ENCODE measurements at places on chromosomes 4 and X. TPM values are rescaled to one million over a fixed set of nuclear protein-coding genes. Genes with fewer than 3 reads are reported as not detected.
A peak's percentile ranks its signal among the peaks of the same experiment; 100 is the strongest.

Gene RBMXL3
- total RNA-seq: not detected

Gene TBX22
- not detected for total RNA-seq

Gene ARAP2
- total RNA-seq: 21.0 TPM

Gene SPANXB1
- total RNA-seq: not detected

Gene ARHGAP24
- 0.62 TPM for total RNA-seq

Gene STIM2
- 41.8 TPM for total RNA-seq

Gene TBC1D8B
- 0.90 TPM for total RNA-seq

Gene PRRG3
- not detected for total RNA-seq

Gene BMPR1B
- total RNA-seq: not detected

Gene PNMA5
- total RNA-seq: not detected

Gene ABLIM2
- total RNA-seq: 0.62 TPM

Gene SCML2
- total RNA-seq: 4.0 TPM

Gene FAT4
- not detected for total RNA-seq

Gene FDCSP
- not detected for total RNA-seq

DNA sequence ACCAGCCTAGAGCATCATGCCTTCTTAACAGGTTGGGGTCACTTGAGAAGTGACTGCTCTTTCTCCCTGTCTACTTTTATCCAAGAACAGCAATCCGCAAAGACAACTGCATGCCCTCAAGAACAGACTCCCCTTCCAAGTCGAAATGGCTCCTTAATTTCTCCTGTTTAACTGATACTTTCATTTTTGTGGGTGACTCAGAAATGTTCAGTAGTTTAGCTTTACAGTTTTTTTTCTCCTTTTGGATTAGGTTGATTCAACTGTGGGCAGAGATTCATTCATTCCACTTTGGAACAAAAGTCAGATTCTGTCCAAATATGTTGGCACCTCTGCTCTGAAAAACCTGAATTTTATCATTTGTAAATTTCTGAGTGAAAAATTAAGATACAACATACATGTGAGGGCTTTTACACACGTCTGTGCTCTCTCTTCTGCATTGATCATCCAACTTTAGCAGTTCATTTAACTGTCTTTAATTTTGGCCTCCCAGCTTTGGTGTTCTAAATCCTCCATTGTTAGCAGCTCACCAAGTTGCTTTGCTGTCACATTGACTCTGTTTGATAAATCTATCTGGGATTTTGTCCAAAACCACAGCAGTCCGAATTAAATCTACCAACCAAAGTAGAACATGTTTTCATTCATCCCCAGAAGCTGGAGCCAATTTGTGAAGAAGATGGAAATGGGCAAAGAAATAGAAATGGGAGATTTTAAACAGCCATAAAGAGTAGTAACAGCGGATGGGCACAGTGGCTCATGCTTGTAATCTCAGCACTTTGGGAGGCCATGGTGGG lies 50.0 kb downstream of the HOPX start:
- H3K27me3 ChIP-seq: no peaks in the 10 kb centered on the region
- DNase-seq: no peak
- H3K4me1 ChIP-seq: no peaks in the 10 kb centered on the region
- H3K4me3 ChIP-seq: no peak overlapping the region
- no peak overlapping the region for H3K27ac ChIP-seq
- no peaks in the 10 kb centered on the region for H3K36me3 ChIP-seq

DNA sequence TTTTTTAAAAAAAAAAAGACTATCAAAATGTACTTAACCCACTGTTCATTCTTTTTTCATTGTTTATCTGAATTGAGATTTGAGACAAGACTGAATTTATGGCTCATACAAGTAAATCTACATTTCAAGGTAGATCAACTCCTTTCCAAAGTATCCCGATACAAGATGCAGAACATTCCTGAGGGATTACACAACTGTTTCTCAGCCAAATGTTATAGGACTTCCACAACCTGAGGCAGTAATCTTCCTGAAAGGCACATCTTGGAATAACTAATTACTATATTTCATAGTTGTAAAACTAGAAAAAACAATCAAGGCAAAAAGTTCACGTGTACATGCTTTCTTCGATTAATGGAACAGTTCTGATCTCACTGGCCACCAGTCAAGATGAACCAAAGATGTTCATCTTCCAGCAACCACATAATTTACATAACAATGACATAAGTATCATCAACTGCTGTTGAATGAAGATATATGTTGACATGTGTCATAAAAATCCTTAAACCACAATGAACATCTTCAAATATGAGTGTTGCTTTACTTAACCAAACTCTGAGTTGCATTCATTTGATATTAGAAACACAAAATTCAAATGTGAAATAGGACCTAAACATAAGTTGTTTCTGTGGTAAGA lies 225.2 kb upstream of the DKK2 start:
- H3K27ac ChIP-seq: no peak overlapping the region
- no peak overlapping the region for H3K4me3 ChIP-seq
- DNase-seq: no peak

DNA sequence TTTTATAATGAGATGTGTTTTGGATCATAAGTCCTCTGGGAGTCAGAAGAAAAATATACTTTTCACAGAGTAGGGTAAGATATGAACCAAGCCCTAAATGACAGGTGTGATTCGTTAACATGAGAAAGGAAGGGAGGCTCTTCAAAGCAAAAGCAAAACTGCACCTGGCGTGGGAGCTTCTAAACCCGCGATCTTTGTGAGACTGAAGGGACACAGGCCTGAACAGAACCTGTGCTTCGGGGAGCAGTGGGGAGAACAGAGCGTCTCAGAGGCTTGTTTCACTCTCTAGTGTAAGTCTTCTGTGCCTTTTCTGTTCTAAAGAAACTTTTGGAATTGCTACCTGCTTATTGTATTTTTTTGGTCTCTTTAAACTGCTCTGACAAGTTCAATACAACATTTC lies 30.2 kb upstream of the CYP4V2 start:
- DNase-seq: no peak
- H3K4me1 ChIP-seq: peaks cover 2% of the 10 kb centered on the region
- H3K36me3 ChIP-seq: no peaks in the 10 kb centered on the region
- H3K4me3 ChIP-seq: no peak overlapping the region
- H3K27ac ChIP-seq: no peak overlapping the region
- peaks cover 9% of the 10 kb centered on the region for H3K27me3 ChIP-seq

GRCh38 chrX:49269767-49270248 lies at the start of gene PPP1R3F:
Gene PPP1R3F (plus strand): TSS chrX:49269793. CDS start chrX:49269870, 77 bp downstream.
- DNase-seq: no peak
- peaks cover 46% of the 10 kb centered on the region for H3K4me1 ChIP-seq
- H3K27ac ChIP-seq: peak within 1 kb of the TSS; percentile 100
- peaks cover 4% of the 10 kb centered on the region for H3K27me3 ChIP-seq

DNA sequence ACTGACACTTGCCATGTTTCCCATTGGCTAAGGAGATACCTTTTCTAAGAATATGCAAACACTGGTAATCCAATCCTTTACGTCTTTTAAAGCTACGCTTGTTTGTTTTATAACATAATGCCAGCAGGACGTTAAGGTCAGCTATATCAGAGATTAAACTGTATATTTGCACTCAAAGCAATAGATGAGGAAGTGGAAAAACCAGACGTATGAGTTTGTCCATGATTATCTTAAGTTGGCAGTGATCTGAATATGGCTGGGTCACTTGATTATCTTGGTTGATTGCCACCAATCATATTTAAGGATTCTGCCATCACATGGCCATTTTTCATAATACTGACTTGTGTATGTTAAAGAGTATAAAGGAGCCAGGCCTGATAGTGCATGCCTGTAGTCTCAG lies 19.4 kb downstream of the TMSB4X start:
- no peak overlapping the region for H3K4me3 ChIP-seq
- no peak overlapping the region for H3K27ac ChIP-seq
- H3K4me1 ChIP-seq: peaks cover 47% of the 10 kb centered on the region
- H3K27me3 ChIP-seq: no peaks in the 10 kb centered on the region
- peaks cover 6% of the 10 kb centered on the region for H3K36me3 ChIP-seq

GRCh38 chr4:140711910-140712309 lies 44.3 kb downstream of the TBC1D9 start:
- no peak overlapping the region for H3K27ac ChIP-seq
- H3K27me3 ChIP-seq: no peaks in the 10 kb centered on the region
- DNase-seq: no peak
- no peaks in the 10 kb centered on the region for H3K4me1 ChIP-seq
- no peaks in the 10 kb centered on the region for H3K36me3 ChIP-seq
- no peak overlapping the region for H3K4me3 ChIP-seq

DNA sequence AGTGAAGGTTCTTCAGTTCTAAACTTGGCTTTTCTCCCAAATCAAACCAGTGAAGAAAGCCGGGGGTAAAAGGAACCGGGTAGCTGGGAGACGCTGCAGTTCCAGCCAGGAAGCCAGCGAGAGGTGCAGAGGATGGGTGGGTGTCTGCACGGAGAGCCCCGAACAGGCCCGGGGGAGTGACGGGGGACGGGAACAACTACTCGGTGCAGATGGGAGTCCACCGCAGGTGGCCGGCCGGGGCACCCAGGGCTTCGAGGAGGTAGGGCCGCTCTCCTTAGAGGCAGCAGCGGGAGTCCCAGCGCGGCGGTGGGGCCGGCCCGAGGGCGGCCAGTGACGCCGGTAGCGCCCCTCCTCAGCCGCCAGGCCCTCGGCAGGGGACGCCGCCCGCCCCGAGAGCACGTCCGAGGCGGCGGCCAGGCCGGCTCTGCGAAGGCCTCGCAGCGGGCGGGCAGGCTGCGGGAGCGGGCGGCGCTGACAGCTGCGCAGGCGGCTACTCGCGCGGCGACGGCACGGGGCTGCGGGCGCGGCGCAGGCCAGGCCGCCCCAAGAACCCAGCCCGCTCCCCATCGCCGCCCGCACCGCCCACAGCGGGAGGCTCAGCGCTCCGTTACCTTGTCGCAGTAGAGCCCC lies 449 bp downstream of the FBXL5 start:
- H3K4me1 ChIP-seq: peaks cover 70% of the 10 kb centered on the region
- DNase-seq: no peak
- no peaks in the 10 kb centered on the region for H3K27me3 ChIP-seq
- H3K4me3 ChIP-seq: peak overlapping the region; percentile 97
- H3K36me3 ChIP-seq: peaks cover 26% of the 10 kb centered on the region
- peak overlapping the region; percentile 96 for H3K27ac ChIP-seq

GRCh38 chr4:15781427-15782095 lies 3.4 kb downstream of the CD38 start:
- H3K4me3 ChIP-seq: peak overlapping the region; percentile 18
- H3K27ac ChIP-seq: peak overlapping the region; percentile 1
- H3K36me3 ChIP-seq: peaks cover 70% of the 10 kb centered on the region
- H3K27me3 ChIP-seq: no peaks in the 10 kb centered on the region

DNA sequence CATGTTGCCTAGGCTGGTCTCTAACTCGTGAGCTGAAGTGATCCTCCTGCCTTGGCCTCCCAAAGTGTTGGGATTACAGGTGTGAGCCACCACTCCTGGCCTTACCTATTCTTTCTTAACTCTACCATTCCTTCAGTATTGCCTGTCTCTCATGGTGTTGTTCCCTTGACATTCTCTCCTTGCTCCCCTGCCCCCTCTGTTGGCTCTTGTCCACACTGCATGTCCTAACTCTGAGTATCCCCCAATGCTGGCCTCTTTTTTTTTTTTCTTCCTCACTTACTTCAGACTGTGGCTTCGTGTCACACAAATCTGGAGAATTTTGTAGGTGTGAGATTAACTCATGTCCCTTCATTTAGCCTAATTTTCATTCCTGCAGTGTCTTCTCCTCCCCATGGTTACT lies 22.9 kb upstream of the FRMPD4 start:
- H3K4me3 ChIP-seq: no peak overlapping the region
- no peak for DNase-seq
- H3K27me3 ChIP-seq: no peaks in the 10 kb centered on the region
- no peaks in the 10 kb centered on the region for H3K36me3 ChIP-seq
- no peak overlapping the region for H3K27ac ChIP-seq

DNA sequence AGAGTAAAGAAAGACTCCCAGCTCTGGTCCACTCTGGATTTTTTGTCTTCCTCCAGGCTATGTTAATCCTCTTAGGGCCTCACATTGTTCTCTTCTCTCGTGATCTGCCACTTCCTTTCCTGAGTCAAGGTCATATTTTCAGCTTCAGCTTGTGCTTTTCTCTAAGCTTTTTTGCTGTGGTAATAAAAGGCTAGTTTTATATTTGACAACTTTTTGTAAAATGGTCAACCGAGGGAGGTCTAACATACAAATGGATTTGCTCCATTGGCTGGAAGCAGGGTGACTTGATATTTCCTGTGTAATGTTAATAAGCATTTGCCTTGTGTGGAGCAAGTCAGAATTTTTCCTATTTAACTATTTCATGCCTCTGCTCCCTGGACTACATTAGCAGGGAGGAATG lies 239.7 kb downstream of the RAB28 start:
- peaks cover 2% of the 10 kb centered on the region for H3K4me1 ChIP-seq
- peaks cover 8% of the 10 kb centered on the region for H3K36me3 ChIP-seq
- H3K27me3 ChIP-seq: no peaks in the 10 kb centered on the region
- DNase-seq: no peak
- H3K4me3 ChIP-seq: no peak overlapping the region
- H3K27ac ChIP-seq: no peak overlapping the region

DNA sequence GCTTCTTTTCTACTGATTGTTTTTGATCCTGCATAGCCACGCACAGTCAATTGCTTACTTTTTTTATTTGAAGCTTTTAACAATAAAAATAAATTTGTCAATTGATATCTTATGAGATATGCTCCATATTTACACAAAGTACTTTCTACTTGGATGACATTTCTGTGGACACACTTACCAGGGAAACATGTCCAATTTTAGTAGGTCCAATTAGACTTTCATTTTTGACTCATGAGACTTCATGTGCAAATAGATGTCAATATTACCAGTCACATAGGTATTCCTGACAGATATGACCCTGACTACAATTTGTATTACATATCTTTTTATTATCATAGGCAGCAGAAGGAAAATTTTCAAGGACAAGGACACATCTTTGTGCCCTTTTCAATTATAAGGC lies 219.9 kb upstream of the ANKRD50 start:
- no peaks in the 10 kb centered on the region for H3K27me3 ChIP-seq
- no peak overlapping the region for H3K27ac ChIP-seq
- H3K4me3 ChIP-seq: no peak overlapping the region
- no peaks in the 10 kb centered on the region for H3K4me1 ChIP-seq

GRCh38 chr4:87236861-87237260 lies 16.4 kb upstream of the KLHL8 start:
- no peaks in the 10 kb centered on the region for H3K27me3 ChIP-seq
- DNase-seq: no peak
- H3K4me3 ChIP-seq: no peak overlapping the region
- H3K27ac ChIP-seq: no peak overlapping the region
- no peaks in the 10 kb centered on the region for H3K4me1 ChIP-seq

GRCh38 chrX:1393871-1394615 lies 2.1 kb upstream of the SLC25A6 start:
- no peaks in the 10 kb centered on the region for H3K27me3 ChIP-seq
- DNase-seq: no peak
- H3K4me3 ChIP-seq: peak overlapping the region; percentile 98
- peaks cover 24% of the 10 kb centered on the region for H3K4me1 ChIP-seq
- peaks cover 49% of the 10 kb centered on the region for H3K36me3 ChIP-seq
- H3K27ac ChIP-seq: peak overlapping the region; percentile 95

- no peaks in the 10 kb centered on the region for H3K4me1 ChIP-seq
- H3K27ac ChIP-seq: no peak overlapping the region
- H3K27me3 ChIP-seq: no peaks in the 10 kb centered on the region
Observed at GRCh38 chrX:121876305-121876704, 828.9 kb downstream of the GLUD2 start.

DNA sequence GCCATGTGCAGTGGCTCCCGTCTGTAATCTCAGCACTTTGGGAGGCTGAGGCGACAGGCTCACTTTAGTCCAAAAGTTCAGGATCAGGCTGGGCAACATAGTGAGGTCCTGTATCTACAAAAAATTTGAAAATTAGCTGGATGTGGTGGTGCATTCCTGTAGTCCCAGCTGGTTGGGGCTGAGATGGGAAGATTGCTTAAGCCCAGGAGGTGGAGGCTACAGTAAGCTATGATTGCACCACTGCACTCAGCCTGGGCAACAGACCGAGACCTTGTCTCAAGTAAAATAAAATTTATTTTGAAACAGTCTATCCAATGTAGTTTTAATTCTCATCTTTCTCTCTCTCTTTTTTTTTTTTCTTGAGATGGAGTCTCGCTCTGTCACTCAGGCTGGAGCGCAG lies 21.1 kb downstream of the RBM10 start:
- H3K4me3 ChIP-seq: no peak overlapping the region
- H3K4me1 ChIP-seq: peaks cover 2% of the 10 kb centered on the region
- no peaks in the 10 kb centered on the region for H3K27me3 ChIP-seq
- no peak for DNase-seq
